ENCODE measurements at places on chromosomes 6 and 20.

DNA sequence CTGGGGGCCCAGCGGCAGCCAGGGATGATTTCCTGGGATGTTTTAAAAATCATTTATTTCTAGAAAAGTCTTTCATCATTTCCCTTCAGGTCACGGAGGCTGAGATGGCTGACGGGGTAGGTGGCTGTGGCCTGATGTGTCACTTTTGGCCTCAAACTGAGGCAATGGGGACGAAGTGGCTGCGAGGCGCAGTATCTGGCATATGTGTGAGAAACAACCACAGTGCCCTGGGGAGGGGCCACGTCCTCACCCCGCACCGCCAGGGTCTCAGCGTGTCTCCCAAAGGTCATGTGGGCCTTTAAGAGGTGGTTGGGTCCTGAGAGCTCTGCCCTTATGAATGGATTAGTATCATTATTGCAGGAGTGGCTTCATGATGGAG, 120.0 kb downstream of the CEBPB start:
- no peak for DNase-seq

GRCh38 chr20:64160118-64160517, 4.1 kb upstream of the MYT1 start:
- DNase-seq = no peak

DNA sequence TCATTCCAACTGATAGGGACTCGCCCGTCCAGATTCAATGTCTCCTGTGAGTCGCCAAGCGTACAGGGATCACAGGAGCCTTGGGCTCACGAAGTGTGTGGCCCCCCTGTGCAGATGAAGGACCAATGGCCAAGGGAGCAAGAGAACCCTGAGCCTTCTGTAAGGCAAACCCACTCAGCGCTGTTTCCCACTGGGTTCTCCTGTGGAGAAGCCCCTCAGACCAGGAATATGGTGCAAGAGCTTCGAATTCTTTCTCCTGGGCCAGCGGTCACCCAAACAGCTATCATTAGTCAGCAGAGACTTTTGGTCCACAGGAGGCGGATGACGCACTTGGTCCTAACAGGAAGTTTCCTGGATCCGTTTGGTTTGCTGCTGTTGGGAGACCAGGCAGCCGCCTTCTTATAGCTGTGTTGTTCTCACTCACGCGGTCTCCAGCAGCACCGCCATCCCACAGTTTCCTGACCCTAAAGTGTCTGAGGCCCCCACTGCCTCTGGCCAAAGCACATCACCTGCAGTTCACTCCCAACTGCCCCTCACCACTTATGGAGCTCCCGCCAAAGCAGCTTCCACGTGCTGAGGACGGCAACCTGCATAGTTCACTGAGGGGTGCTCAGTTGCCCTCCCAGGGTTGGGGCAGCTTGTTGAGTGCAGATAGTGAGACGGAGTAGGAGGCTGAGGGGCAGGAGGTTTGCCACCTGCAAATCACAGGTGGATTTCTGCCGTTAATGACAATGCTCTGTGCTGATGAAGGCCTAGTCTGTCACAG, 268.6 kb downstream of the ERMARD start:
- no peak for DNase-seq

GRCh38 chr6:112951829-112952228, 604.7 kb downstream of the RFPL4B start:
- DNase-seq = no peak

All from GM10248 (cell line).